ENCODE measurements at places on chromosomes 7 and 10.

DNA sequence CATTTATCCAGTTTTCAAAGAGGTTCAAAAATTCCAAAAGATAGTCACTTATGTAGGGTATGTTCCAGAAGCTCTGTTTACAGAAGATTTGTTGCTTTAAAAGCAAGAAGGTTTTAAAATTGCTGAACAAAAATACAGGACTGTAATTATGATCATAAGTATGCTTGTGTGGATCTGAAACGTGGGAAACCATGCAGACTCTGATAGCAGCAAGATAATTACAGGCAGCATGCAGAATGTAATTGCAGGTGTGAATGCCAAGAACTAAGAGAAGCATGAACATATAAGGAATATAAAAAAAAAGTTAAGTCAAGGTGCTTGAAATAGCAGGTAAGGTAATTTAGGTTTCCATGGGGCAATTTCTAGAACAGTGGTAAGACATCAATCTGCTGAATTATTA lies 405.7 kb downstream of the ARL4A start:
- peaks cover 2% of the 10 kb centered on the region for H3K27me3 ChIP-seq
- no peak overlapping the region for H3K4me3 ChIP-seq
- DNase-seq, result no peak
- no peaks in the 10 kb centered on the region for H3K36me3 ChIP-seq
- no peak overlapping the region for H3K27ac ChIP-seq

GRCh38 chr10:93342366-93342765 lies 139.8 kb downstream of the MYOF start:
- peaks cover 1% of the 10 kb centered on the region for H3K27me3 ChIP-seq
- no peak for DNase-seq
- no peak overlapping the region for H3K27ac ChIP-seq
- no peaks in the 10 kb centered on the region for H3K36me3 ChIP-seq
- peaks cover 3% of the 10 kb centered on the region for H3K4me1 ChIP-seq

- H3K36me3 ChIP-seq, result no peaks in the 10 kb centered on the region
- no peak overlapping the region for H3K27ac ChIP-seq
- no peak overlapping the region for H3K4me3 ChIP-seq
- H3K4me1 ChIP-seq, result peaks cover 25% of the 10 kb centered on the region
- peaks cover 64% of the 10 kb centered on the region for H3K27me3 ChIP-seq
Observed at GRCh38 chr10:114398587-114399331, 5.5 kb downstream of the AFAP1L2 start.

- no peaks in the 10 kb centered on the region for H3K36me3 ChIP-seq
- H3K4me1 ChIP-seq, result peaks cover 5% of the 10 kb centered on the region
- H3K27ac ChIP-seq, result no peak overlapping the region
- H3K4me3 ChIP-seq, result no peak overlapping the region
Observed at GRCh38 chr10:63681993-63682697, 160.9 kb downstream of the REEP3 start.

GRCh38 chr10:108180878-108181277 lies 1016.4 kb upstream of the SORCS1 start:
- H3K36me3 ChIP-seq, result no peaks in the 10 kb centered on the region
- no peak for DNase-seq
- H3K4me1 ChIP-seq, result no peaks in the 10 kb centered on the region
- H3K27ac ChIP-seq, result no peak overlapping the region

DNA sequence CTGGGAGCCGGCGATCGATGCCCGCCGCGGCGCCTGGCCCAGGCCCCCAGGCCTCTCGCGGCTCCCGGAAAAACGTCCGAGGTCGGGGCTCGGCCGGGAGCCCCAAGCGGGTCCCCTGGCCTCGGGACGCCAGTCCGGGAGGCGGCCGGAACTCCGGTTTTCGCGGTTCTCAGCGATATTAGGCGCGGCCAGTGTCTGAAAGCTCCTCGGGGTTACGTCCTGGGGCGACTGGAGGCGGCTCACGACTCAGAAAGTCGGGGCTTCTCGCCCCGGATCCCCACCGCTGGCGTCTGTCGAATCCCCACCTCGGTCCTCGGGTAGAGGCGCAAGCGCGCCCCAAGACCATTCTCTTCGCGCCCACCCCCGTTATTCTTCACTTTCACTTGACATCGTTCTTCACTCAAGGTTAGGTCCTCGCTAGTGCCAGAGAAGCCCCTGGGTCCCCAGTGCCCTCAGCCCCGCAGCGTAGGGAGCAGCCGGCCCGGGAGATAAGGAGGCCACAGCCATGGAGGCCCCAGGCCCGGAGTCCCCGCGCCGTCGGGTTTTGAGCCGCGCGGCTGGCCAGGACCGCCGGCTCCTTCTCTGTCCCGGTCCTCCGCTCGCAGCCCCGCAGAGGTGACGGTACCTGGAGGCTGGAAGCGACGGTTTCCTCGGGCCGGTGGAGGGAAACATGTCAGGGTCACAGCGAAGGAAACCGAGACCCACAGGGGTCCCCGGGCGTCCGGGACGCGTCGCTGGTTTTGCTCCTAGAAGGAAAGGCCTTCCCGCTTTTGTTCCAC lies 35.2 kb upstream of the EBLN1 start:
- H3K4me3 ChIP-seq, result peak overlapping the region; percentile 90
- H3K27ac ChIP-seq, result peak overlapping the region; percentile 93
- H3K4me1 ChIP-seq, result peaks cover 24% of the 10 kb centered on the region

- H3K27ac ChIP-seq, result no peak overlapping the region
- no peaks in the 10 kb centered on the region for H3K36me3 ChIP-seq
- peaks cover 7% of the 10 kb centered on the region for H3K27me3 ChIP-seq
Observed at GRCh38 chr7:152894295-152895170, 135.0 kb downstream of the ACTR3B start.

GRCh38 chr7:49763791-49764190 lies 9.6 kb upstream of the VWC2 start:
- H3K36me3 ChIP-seq, result no peaks in the 10 kb centered on the region
- H3K4me3 ChIP-seq, result no peak overlapping the region
- H3K27ac ChIP-seq, result no peak overlapping the region

DNA sequence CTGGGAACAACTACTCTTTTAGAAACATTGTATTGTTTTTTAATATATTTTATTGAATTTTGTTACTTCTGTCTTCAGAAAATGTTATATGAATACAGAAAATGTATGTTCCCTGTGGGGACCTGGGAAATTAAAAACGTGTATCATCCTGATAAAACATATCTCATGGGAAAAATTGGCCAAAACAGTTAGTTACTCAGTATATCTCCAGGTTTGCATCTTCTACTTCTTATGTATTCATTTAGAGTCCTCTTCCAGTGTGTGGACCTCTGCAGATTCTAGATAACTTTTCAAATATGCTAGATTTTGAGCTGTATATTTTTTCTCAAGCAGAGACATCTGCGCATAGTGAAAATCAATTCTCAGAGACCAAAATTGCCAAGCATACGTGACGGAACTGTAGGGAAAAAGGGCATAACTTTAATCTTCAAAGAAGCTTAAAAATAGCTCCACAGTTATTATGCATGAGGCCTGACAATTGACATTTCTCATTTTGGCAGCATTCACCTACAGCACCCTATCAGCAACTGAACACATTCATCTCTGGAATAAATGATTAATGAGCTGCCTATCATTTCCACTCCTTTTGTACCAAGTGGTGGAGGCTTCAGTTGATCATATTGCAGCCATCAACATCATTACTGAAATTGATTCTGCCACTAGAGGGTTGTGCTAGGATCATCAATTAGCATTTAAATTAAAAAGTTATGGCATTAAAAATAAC lies 26.4 kb upstream of the UMAD1 start:
- peaks cover 3% of the 10 kb centered on the region for H3K36me3 ChIP-seq
- peaks cover 15% of the 10 kb centered on the region for H3K4me1 ChIP-seq
- H3K27ac ChIP-seq, result no peak overlapping the region
- H3K27me3 ChIP-seq, result peaks cover 1% of the 10 kb centered on the region
- no peak for DNase-seq
- no peak overlapping the region for H3K4me3 ChIP-seq

GRCh38 chr10:89771684-89772083 lies 70.3 kb downstream of the KIF20B start:
- H3K4me3 ChIP-seq, result no peak overlapping the region
- no peaks in the 10 kb centered on the region for H3K27me3 ChIP-seq
- H3K27ac ChIP-seq, result no peak overlapping the region
- no peak for DNase-seq
- H3K36me3 ChIP-seq, result peaks cover 46% of the 10 kb centered on the region

DNA sequence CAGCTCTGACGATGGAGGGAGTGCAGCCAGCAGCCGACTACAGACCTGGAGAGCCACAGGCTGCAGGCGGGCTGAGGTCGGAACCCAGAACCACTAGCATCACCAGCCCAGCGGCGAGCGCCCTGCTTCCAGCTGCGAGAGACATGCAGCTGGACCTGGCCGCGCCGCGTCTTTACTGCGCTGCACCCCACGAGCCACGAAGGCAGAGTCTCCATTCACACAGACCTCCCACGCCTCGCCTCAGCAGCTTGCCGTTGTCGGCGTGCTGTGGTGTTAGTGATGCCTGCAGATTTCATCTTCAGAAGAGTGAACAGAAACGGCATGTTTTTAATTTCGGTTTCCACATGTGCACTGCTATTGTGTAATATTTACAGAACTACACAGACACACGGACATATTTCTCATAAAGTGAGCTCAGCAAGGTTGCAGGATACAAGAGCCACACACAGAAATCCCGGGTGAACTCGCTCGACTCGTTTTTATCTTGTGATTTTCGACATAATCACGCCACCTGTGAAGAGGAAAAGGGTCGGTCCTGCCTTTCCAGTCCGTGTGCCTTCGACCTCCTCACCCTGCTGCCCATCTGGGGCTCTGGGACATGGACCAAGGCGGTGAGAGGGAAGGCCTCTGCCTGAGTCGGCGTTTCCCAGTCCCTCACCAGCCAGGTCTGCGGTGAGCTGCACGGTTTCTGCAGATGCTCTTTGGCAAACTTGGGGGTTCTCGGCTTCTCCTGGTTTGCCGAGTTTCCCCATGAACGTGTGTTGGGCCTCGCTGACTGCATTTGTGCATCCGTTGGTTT lies 252.2 kb downstream of the ELFN1 start:
- H3K36me3 ChIP-seq, result peaks cover 8% of the 10 kb centered on the region
- peak; percentile 83 for DNase-seq
- peaks cover 3% of the 10 kb centered on the region for H3K27me3 ChIP-seq
- H3K4me3 ChIP-seq, result peak overlapping the region; percentile 60
- peak overlapping the region; percentile 26 for H3K27ac ChIP-seq

DNA sequence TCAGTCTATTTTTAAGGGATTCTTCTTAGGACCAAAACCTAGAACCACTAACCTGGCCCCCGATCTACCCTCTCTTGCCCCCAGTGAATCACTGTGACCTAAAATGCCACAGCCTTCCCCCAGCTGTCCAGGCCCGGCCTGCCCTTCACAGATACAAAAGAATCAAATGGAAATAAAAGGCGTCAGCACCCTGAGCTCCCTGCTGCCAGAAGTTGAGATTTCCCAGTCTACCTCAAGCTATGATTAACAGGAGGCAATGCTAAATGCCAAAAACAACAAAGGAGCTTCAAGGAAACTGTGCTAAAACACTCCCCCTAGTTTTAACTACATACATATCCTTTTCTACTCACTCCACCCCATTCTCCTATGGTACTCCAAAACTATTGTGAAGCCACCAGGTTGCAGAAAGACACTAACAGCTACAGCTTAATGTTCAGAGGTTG lies 67.8 kb downstream of the GSAP start:
- peaks cover 34% of the 10 kb centered on the region for H3K4me1 ChIP-seq
- no peaks in the 10 kb centered on the region for H3K27me3 ChIP-seq
- no peak for DNase-seq
- no peak overlapping the region for H3K4me3 ChIP-seq
- no peak overlapping the region for H3K27ac ChIP-seq
